Stimulated activated memory B cell treated with anti-CD40 and anti-IgM and Interleukin-4, amounts not matched to agents 10 μg/mL and 1 μg/mL and 100 μg/mL, for 72 hours (primary cell): ENCODE measurements at places on chromosomes 1 and 21.

GRCh38 chr1:53946252-53947171 is at the start of gene LRRC42:
Gene LRRC42, plus strand, starts transcription at chr1:53946350. Its CDS starts 5,650 bp downstream, at chr1:53952000.
- ATAC-seq = peak; percentile 84

GRCh38 chr21:41712201-41712600 is 54.7 kb downstream of the RIPK4 start:
- no peak for ATAC-seq

DNA sequence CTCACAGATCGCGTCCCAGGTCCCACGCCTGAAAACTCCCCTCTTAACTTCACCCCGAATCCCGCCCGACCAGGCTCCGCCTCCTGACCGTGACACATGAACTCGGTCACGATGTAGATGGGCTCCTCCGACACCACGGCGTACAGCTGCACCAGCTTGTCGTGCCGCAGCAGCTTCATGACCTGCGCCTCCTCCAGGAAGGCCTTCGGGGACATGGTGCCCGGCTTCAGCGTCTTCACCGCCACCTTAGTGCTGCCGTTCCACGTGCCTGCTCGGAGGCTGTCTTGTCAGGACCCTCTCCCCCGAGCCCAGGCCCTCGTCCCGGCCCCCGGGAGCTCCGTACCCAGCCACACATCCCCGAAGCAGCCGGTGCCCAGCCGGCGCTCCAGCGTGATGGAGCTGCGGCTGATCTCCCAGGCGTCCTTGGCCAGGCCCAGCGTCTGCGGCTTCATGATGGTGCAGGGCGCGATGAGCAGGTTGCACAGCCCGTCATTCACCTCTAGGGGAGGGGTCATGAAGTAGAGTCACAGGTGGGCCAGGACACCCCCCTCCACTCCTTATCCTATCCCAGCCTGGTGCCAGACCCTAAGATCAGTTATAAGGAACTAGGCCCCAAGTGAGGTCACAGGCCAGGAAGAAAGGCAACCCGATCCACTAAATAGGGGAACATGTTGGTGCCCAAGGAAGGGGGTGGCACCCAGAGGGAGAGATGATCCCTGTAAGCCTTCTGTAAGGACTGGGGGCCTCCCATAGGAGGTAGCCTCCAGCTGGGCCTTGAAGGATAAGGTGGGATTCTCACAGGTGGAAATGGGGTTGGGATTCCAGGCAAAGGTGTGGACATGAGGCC is 11.6 kb upstream of the AHDC1 start:
- no peak for ATAC-seq

DNA sequence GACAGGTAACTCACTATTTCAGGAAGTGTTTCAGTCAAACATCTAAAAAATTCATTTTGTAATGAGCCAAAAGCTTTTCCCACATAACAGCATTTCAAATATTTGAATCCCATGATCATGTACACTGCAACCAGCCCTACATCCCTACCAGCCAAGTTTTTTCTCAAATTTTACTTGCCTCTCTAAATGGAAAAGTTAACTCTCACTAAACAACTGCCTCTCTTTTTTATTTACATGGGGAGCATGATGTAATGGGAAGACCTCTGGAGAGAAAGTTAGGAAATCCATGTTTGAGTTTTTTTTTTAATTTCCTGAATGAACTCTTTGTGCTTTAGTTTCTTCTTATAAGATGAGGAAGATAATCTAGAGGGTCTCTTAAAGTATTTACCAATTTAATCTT is 70.5 kb downstream of the TTLL7 start:
- no peak for ATAC-seq

GRCh38 chr1:176896216-176896615 is 268.3 kb downstream of the ASTN1 start:
- no peak for ATAC-seq

GRCh38 chr1:204139088-204139487 is 12.8 kb downstream of the ETNK2 start:
- ATAC-seq = no peak
